ENCODE measurements at places on chromosomes 3 and 15.
A peak's percentile ranks its signal among the peaks of the same experiment; 100 is the strongest.

GRCh38 chr3:185225523-185225922 is 28.3 kb downstream of the EHHADH start:
- DNase-seq, result no peak

GRCh38 chr3:146561463-146561862 is 17.1 kb upstream of the PLSCR1 start:
- no peak for DNase-seq

- no peak for DNase-seq
Observed at GRCh38 chr3:149815321-149815720, 2.3 kb downstream of the RNF13 start.

- DNase-seq, result peak; percentile 36
Observed at GRCh38 chr3:59286791-59287531, 237.1 kb upstream of the CFAP20DC start.

GRCh38 chr3:100103558-100104441 is 10.5 kb downstream of the FILIP1L start:
- DNase-seq, result no peak

GRCh38 chr3:116647996-116648395 is 61.6 kb upstream of the TUSC7 start:
- DNase-seq, result no peak

DNA sequence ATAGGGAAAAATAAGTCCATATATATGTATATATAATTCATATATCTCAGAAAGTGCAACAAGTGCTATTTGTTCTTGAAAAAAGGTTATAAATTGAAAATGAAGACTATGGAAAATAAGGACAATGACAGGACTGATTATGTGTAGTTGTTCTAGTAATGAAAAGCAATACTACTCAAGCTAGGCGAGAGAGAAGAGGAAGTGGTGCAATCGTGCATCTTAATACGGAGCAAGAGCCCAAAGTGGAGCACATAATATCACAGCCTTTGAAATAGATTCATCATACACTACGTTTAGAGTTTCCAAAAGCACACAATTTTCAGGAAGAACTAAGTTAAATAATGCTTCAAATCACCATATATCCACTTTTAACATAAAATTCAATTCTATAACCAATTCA is 87.9 kb downstream of the ULK4 start:
- DNase-seq, result no peak

DNA sequence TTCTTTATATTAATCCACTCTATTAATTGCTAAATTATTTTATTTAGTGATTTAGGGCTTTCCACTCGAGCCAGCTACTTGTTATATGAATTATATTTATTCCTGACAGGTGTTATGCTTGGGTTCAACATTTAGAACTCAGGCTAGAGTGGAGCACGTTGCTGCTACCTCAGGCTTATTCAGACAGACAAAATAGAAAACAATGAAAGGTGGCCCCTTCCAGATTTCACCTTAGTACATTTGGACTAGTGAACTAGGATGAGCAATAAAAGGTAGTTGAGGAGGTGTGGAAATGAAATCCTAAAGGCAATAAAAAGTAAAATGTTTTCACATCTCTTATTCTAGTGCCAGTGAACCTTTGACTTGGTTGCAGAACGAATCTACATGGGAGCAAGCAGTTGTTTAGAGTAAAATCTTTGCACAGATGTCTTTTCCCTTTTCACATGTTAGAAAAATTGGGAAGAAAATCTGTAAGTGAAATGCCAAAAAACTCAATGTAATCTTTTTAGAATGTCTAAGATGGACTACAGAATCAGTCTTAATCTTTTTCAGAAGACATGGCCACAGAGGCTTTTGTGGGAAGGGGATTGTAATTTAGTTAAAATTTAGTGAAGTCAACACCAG is 63.8 kb downstream of the AKAP13 start:
- DNase-seq, result no peak

DNA sequence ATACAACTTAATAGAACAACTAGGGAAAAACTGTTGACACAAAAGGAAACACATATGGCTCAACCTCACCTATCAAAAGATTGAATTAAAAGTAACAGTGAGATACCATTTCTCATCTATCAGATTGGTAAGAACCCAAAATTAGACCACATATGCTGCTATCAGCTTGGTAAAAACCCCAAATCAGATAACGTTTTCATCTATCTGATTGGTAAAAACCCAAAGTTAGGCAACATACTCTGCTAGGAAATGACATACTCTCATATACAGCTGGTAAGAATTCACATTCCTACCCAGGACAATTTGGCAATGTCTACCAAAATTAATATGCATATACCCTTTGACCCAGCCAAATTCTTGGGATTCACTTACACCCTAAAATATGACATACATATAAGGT is 26.3 kb downstream of the NRG4 start:
- no peak for DNase-seq

GRCh38 chr15:64699751-64700388 is 75.5 kb downstream of the RBPMS2 start:
- peak; percentile 21 for DNase-seq

DNA sequence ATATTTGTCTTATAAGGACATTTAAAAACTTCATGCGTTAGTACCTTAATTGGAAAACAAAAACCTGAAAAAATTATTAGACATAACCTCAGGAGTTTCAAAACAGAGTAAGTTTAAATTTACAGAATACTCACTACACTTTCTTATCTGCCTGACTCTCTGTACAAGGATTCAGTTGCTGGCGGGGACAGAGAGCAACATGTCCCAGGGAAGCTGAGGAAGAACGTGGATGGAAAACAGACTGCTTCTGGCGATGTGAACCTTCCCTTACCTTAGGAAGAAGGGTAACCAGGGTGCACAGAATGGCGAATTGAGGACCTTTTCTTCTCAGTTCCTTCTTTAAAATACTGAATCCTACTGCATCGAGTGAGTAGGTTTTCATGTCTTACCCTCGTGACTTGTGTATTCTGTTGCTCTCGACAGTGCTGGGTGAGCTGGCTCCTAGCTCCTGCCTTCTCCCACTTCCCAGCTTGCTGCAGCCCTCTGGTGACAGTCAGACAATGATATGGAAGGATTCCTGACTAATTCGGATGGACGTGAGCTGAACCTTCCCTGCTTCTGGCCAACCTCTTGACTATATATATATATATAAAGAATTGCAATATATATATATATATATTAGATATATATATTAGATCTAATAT is 178.2 kb downstream of the PDZRN3 start:
- no peak for DNase-seq

DNA sequence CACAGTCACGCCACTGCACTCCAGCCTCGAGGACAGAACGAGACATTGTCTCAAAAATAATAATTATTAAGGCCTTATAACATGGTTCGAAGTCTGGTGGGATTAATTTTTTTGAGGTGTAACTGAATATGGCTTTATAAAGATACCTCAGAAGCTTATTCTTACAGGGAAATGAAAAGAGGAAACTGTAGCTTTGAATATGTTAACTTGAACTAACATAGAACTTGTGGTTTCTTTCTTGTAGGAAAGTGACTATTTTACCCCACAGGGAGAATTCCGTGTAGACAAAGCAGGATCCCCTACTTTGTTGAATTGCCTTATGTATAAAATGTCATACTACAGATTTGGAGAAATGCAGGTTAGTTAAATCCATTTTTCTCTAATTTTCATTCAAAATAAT is 96.3 kb downstream of the STT3B start:
- no peak for DNase-seq

- DNase-seq, result no peak
Observed at GRCh38 chr3:44125246-44125645, 116.4 kb upstream of the TOPAZ1 start.

DNA sequence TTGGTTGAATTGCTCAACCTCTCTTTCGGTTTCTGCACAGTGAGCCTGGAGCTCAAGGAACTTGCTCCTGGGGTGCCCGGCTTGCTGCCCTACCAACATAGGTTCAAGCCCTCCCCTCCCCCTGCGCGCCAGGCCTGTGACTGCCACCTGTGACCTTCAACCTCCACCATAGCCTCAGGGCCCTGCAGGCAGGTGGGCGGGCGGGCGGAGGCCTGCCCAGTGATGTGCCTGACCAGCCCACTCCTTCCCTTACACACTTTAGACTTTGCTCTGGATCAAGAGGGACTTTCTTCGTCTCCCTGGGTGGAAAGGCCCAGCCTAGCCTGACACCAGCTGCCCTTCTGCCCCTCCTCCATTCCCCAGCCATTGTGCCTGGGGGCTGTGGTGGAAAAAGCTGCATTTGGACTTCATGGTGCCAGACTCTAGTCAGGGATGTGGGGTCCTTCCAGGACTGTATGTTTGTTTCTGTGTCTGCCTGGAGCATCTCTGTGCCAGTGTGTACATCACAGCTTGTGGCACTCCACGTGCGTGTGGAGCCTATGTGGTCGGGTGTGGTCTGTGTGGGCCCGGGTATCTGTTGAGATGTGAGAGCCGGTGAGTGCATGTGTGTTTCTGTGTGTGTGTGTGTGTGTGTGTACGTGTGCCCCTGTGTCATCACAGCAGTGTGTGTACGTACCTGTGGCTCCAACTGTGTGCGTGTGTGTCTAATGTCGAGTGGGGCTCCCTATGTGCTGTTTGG is 9.5 kb downstream of the PRKCD start:
- no peak for DNase-seq

- peak; percentile 7 for DNase-seq
Observed at GRCh38 chr3:185423178-185423577, 60.2 kb downstream of the MAP3K13 start.

DNA sequence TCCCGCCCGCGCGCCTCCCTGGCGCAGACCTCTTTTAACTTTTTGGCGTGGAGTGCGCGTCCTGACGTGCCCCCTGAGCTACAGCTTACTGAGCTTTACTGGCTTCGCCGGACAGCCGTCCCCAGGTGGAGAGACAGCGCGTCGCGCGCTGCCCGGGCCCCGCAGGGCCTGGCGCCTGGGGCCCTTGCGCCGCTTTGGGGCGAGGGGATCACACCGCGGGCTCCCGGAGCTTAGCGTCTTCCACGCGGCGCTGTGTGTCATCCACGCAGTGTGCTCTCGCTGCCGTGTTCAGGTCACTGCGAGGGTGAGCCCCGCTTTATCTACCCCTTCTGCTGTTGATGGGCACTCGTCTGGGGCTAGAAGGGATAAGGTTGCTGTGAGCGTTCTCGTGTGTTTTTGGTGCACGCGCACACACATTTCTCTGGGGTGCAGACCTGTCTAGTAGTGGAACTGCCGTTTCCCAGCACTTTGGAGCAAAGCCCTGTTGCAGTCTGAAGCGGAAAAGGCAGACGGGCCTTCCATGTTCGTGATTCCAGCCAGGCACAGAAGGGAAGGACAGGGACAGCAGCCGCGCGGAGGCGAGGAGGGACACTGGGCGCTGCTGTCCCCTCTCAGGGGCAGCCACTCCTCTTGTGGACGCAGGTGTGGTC is 33.1 kb upstream of the ALDH1L1 start:
- DNase-seq, result no peak

DNA sequence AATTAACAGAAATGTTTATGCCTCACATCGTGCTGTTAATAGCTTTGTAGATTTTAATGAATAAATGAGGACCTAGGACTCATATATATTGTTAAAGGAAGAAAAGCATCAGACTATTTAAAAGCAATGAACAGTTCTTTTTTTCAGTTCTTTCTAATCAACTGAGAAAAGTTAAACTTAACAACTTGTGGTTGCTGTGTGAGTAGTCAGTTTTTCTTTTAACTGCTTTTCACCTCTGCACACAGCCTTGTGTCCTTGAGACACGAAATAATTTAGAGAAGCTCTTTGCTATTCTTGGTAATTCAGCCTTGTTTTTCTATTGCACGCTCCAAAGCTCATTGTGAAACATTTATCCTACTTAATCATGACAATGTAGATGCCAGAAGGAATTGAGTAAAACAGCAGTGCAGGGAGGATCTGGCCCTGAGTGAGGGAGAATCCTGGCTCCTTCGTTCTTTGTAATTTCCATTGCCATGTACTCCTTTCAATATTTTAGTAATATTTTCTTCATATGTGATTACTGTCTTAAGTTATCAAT is 499.0 kb downstream of the PYDC2 start:
- DNase-seq, result no peak

DNA sequence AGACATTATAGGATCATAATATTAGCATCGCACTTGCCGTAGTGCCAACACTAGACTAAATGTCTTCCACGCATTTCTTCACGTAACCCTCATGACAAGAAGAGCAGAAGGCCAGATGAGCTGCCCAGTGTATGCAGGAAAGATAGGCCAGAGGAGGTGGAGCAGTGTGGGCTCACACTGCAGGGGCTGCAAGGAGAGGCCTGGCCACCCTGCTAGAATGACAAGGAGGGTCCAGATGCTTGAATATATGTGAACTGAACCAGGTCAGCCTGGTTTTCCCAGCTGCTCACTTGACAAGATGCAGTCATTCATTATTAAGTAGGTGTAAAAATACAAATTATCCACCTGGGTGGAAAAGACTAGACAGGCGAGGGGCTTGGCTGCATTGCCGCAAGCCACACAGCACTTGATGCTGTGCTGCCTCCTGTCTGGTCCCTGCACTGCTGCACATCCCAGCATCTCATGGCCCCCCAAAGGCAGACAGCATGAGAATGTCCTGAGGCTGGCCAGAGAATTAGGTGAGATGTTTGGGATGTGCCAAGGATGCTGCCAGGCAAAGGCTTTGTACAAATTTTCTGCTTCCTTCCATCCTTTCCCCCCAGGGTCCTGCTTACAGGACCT is 115.2 kb downstream of the NTRK3 start:
- no peak for DNase-seq

DNA sequence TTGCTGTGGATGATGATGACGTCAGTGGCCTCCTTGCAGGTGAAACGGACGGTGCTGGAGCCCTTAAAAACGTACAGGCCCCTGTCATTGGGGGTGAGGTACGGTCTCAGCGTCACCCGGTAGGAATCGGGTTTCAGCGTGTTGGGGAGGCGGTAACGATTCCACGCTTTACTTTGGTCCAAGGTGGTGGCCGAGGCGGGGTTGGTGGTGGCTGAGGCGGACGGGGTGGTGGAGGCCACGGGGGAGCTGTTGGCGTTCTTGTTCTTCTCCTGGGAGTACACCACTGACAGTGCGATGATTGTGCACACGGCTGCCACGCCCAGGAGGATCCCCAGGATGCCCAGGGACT is 8.5 kb downstream of the ANPEP start:
- no peak for DNase-seq

- DNase-seq, result no peak
Observed at GRCh38 chr3:180382638-180383180, 219.3 kb upstream of the TTC14 start.

GRCh38 chr3:133475245-133476010 is 75.6 kb downstream of the BFSP2 start:
- no peak for DNase-seq

GRCh38 chr3:122306622-122306953 is 18.5 kb upstream of the CSTA start:
- no peak for DNase-seq

- no peak for DNase-seq
Observed at GRCh38 chr15:57495554-57496165, 96.0 kb upstream of the MYZAP start.

- no peak for DNase-seq
Observed at GRCh38 chr15:90823455-90823974, 44.9 kb upstream of the FURIN start.

- DNase-seq, result no peak
Observed at GRCh38 chr3:81554388-81554787, 207.1 kb downstream of the GBE1 start.

DNA sequence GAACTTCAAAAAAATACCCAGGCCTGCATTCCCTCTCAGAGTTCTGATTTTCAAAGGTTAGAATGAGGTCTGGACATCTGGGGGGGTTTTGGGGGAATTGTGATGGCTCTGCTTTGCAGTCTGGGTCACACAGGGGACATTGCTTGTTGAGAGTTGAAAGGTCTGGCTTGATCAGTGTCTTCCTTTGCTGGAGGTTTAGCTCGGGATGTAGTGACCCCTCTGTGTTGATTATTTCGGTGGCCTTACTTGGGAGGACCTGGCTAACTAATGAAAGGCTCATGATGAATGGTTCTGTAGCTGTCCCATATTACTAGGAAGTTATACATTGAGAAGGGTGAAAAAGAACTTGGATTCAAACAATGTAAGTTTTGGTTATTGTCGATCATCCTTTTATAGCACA is 23.7 kb downstream of the TPM1 start:
- DNase-seq, result no peak
